Stimulated activated naive CD8-positive, alpha-beta T cell treated with anti-CD3 and anti-CD28 coated beads, Interleukin-15, amount 100 ng/mL, for 72 hours (primary cell): ENCODE measurements at places on chromosomes 1 and 21.

DNA sequence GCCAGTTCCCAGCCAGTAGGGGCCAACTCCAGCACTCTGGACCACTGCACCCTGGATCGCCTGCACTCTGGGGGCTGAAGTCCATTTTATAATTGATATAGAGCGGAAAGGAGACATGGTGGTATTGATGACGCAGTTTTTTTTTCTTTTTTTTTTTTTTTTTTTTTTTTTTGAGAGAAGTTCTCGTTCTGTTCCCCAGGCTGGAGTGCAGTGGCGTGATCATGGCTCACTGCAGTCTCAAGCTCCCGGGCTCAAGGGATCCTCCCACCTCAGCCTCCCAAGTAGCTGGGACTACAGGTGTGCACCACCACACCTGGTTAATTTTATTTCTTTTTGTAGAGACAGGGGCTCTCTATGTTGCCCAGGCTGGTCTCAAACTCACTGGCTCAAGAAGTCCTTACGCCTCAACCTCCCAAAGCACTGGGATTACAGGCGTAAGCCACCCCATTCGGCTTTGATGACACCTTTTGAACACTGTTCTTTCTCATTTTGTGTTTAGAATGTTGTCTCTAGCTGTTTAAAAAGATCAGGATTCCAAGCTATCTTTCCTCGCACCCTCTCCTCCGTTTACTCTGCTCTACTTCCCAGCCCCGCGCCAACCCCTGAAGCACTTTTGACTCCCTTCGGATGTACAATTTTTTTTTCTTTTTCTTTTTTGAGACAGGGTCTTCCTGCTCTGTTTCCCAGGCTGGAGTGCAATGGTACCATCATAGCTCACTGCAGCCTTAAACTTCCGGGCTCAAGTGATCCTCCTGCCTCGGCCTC is 960 bp downstream of the MX2 start:
- DNase-seq: no peak

GRCh38 chr1:150366416-150367296 is 2.7 kb downstream of the RPRD2 start:
- no peak for DNase-seq

DNA sequence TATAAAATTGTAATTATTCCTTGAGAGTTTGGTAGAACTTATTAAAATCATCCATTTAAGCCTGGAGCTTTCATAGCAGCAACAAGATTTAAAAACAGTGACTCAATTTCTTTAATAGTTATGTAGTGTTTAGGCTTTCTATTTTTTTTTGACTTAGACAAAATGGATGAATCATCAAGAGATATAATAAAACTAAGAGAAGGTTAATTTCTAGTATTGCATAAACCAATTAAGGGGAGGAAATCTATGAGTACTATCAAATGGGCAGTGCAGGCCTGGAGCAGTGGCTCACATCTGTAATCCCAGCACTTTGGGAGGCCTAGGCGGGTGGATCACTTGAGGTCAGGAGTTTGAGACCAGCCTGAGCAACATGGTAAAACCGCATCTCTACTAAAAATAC is 416.3 kb upstream of the USP24 start:
- no peak for DNase-seq

GRCh38 chr1:63662841-63663240 is 69.6 kb downstream of the PGM1 start:
- no peak for DNase-seq

GRCh38 chr1:203057911-203058675 is 27.7 kb downstream of the MYOG start:
- no peak for DNase-seq

DNA sequence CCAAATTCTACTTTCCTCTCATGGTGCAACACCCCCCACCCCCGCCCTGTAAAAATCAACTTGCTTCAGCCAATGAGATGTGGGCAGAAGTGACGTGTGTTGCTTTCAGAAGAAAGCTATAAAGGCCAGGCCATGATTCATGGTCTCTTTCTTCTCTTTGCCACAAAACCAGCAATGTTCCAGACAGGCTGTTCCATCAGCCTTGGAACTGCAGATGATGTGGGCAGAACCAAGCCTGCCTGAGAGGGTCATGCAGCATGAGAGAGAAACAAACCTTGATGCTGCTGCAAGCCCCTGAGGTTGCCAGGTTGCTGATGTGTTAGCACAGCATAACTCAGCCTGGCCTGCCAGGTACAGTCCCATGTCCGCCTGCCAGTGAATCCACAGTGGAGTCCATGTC is 41.8 kb downstream of the MIS18A start:
- DNase-seq: no peak

GRCh38 chr1:117169871-117170596 is 40.7 kb downstream of the VTCN1 start:
- no peak for DNase-seq

GRCh38 chr1:203175237-203175826 is at the start of gene MYBPH:
Gene MYBPH (minus strand): TSS chr1:203175826. CDS start chr1:203175755, 71 bp downstream.
- no peak for DNase-seq

GRCh38 chr1:180262628-180263488 is 32.8 kb downstream of the LHX4 start:
- DNase-seq: no peak

GRCh38 chr1:147700042-147701006 is 30.0 kb upstream of the ACP6 start:
- DNase-seq: peak; percentile 60

DNA sequence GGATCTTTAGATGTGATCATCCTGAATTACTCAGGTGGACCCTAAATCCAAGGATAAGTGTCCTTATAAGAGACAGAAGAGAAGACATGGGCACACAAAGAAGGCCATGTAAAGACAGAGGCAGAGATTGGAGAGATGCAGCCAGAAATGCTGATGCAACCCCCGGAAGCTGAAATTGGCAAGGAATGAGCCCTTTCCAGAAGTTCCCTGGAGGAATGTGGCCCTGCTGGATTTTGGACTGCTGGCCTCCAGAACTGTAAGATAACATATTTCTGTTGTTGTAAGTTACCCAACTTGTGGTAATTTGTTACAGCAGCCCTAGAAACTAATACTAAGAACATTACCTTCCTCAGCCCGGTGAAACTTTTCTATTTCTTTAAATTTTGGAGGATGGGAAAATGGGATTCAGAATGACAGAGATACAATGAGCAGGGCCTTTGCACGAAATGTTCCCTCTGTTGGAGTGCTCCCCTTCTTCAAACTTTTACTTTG is 11.2 kb upstream of the PLPP3 start:
- no peak for DNase-seq

DNA sequence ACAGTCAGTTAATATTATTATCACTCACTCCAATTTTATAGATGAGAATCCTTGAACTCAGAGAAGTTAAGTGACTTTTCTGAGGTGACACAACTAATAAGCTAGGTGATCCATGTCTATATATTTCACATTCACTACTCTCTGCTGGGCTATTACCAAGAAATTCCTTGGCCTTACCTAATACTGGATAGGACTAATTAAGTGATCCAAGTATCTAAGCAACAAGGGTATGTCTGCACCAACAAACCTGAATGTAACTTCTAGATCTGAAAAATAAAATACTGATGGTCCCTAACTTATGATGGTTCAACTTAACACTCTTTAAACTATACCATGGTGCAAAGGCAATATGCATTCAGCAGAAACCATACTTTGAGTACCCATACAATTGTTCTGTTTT is 14.8 kb upstream of the CASQ2 start:
- DNase-seq: no peak

GRCh38 chr1:54095546-54096226 is 42.3 kb downstream of the TCEANC2 start:
- no peak for DNase-seq

DNA sequence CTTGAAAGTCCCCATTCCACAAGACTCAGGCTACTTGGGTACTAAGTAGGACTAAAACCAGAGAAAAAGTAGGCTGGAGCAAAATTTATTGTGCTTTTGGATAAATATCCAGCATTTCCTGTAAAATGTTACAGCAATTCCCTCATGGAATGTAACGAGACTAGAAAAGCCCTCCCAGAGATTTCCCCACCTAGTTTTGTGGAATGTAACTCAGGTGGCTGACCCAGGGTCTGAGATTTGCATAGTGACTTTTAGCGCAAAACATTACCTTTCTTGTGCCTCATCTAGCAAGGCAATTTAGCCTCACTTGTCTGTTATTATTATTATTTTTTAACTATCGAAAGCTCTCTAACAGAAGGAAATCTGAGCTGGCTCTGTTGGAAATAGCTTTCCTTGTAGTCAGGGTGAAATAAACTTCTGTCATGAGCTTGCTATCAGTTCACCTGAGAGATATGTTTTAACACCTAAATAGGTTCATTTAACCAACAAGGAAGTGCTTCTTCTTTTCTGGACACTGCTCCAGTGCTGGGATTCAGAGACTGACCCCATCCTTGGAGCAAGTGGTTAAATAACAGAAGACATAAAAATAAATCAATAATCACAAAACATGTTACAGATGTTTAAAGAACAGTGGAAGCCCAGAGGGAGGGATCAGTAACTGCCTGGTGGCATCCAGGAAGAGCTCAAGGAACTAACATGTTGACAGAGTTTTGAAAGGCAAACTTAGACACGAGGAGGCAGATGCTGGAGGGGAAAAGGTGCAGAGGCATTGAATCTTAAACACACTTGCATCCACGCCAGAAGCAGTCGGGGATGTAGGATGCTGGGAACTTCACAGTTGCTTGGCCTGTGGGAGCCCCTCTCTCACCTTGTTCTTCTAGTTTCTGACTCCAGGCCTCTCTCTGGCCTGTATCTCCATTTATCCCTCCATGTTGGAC is 68.3 kb upstream of the RHOU start:
- DNase-seq: no peak

- no peak for DNase-seq
Measured at GRCh38 chr1:110430901-110431300, 20.0 kb upstream of the PROK1 start.

- DNase-seq: no peak
Measured at GRCh38 chr1:110176299-110176956, 26.1 kb downstream of the SLC6A17 start.

DNA sequence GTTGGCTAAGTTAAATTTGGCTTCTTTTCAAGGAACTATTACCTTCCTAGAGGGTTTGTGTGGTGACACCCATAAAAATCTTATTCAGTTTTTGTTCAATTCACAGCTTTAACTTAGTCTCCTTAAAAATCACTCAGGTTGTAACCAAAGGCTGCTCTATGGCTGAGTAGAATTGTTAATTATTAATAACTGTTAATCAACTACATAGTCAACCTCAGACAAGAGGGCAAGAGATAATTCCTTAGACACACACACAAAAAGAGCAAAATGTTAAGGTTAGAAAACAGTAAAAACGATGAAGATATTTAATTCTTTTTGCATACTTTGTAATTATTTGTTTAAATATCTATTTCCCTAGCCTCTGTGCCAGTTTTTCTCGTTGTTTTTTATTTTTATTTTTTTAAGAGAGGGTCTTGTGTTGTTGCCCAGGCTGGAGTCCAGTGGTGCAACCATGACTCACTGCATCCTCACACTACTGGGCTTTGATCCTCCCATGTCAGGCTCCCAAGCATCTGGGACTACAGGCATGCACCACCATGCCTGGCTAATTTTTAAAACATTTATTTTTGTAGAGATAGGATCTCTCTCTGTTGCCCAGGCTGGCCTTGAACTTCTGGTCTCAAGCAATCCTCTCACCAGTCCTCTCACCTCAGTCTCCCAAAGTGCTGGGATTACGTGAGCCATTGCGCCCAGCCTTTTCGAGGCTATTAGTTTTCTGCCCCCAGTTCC is 215.2 kb downstream of the DISC1 start:
- no peak for DNase-seq

GRCh38 chr1:224157316-224157715 is 25.7 kb upstream of the DEGS1 start:
- DNase-seq: no peak

- DNase-seq: no peak
Measured at GRCh38 chr1:163758977-163759670, 437.4 kb downstream of the NUF2 start.

DNA sequence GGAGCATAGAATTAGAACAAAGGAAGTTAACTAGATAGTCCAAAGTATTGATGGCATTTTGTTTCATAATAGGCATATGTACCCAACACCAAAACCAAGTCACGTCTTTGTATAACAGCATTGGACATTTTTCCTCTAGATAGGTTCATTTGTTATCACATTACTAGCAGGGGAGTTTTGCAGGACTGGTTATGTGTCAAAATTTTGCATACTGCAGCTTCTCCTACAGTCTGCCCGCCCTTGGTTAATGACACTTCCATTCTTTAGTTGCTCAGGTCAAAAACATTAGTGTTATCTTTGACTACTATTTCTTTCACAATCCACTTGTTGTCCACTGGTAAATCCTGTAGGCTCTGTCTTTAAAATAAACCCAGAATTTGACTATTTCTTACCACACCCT is 8.9 kb downstream of the CAPZA1 start:
- DNase-seq: no peak

DNA sequence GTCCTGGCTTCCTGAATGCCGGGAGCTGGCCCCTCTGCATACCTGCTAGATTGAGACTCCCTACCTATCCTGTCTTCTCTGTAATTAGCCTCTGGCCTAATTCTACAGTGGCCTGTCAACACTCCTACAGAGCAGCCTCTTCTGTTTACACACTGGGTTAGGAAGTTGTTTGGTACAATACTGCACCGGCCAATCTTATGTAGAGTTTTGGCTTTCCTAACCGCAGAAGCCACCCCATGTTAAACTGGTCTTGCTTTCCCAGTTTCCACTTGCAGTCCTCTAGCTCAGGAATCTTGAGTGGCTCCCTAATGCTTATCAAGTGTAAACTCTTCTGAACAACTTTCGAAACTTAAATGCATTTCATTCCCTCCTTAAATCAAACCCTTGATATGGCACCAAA is 42.8 kb downstream of the DPH5 start:
- DNase-seq: no peak

DNA sequence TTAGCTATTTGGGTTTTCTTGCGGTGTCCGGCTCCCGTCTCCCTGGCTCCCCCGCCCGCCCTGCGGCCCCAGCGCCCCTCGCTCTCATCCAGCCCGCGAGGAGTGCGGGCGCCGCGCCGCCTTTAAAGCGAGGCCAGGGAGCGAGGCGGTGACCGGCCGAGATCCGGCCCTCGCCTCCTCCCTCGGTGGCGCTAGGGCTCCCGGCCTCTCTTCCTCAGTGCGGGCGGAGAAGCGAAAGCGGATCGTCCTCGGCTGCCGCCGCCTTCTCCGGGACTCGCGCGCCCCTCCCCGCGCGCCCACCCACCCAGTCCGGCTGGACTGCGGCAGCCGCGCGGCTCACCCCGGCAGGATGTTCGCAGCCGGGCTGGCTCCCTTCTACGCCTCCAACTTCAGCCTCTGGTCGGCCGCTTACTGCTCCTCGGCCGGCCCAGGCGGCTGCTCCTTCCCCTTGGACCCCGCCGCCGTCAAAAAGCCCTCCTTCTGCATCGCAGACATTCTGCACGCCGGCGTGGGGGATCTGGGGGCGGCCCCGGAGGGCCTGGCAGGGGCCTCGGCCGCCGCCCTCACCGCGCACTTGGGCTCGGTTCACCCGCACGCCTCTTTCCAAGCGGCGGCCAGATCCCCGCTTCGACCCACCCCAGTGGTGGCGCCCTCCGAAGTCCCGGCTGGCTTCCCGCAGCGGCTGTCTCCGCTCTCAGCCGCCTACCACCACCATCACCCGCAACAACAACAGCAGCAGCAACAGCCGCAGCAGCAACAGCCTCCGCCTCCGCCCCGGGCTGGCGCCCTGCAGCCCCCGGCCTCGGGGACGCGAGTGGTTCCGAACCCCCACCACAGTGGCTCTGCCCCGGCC is 492 bp downstream of the HLX start:
- DNase-seq: peak; percentile 19

- no peak for DNase-seq
Measured at GRCh38 chr1:66168948-66169671, 364.8 kb upstream of the SGIP1 start.
